ENCODE measurements at places on chromosomes 2 and 18.

GRCh38 chr2:159933727-159934049 lies 128.7 kb downstream of the PLA2R1 start:
- no peak for DNase-seq

DNA sequence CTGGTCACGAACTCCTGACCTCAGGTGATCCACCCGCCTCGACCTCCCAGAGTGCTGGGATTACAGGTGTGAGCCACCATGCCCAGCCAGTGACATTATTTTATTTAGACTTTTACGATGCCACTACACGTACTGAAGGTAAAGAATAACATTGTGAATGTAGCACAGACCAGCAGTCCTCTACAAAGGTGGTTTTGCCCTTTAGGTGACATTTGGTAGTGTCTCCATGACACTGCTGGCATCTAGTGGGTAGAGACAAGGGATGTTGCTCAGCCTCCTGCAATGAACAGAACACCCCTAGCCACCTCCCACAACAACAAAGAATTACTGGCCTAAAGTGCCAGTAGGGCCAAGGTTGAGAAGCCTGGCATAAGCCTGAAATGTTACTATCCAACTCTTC lies 69.5 kb downstream of the MYOM1 start:
- DNase-seq: no peak

GRCh38 chr18:13048061-13048595 lies 57.0 kb downstream of the CEP192 start:
- DNase-seq: no peak

- no peak for DNase-seq
These were observed 8.0 kb downstream of the TNFRSF11A start for GRCh38 chr18:62332964-62333695.

DNA sequence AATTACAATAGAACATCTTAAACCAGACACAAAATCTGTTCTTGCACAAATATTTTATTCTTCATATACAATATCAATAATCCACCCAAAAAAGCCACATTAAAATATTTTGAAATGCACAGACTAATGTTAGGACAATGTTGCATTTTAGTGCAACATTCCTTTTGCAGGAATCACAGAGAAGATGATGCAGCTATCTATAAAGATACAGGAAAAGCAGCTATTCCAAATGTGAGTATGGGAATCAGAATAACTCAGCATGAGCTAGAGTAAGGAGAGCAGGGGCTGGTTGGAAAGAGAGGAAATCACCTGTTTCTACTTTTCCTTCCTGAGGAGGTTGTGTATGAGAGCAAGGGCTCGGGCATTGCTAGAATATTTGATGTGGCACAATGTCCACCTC lies 4.8 kb downstream of the C2orf66 start:
- no peak for DNase-seq

DNA sequence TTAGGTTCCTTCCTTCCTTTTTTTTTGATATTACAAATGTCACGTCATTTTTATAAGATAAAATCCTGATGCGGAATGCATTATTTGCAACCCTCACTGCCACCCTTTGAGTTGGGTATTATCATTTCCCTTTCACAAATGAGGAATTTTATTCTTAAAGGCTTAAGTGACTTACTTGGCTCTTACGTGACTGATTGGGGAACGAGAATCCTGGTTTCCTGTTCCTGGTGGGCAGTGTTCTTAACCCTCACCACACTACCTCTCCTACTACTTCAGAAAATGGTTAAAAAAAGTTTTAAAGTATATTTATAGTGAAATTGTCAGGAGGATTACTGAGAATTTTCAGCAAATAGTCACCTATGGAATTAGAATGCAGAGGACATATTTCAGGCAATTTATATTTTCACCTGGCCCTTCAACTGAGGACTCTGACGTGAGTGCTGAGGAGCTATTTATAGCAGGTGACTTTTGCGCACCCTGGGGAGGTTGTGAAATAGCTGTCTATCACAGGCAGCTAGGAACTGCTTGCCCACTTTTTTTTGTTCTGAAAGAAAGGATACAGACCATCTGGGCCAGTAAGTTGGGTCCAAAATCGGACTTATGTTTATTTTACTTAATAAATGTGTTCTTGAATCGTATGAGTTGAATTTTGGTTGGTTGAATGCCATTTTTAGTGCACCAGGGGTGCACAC lies 18.7 kb upstream of the RASGRP3 start:
- no peak for DNase-seq

GRCh38 chr2:60498816-60499429 lies 54.5 kb downstream of the BCL11A start:
- DNase-seq: no peak

- DNase-seq: no peak
These were observed 14.0 kb downstream of the ALPG start for GRCh38 chr2:232420463-232421188.

DNA sequence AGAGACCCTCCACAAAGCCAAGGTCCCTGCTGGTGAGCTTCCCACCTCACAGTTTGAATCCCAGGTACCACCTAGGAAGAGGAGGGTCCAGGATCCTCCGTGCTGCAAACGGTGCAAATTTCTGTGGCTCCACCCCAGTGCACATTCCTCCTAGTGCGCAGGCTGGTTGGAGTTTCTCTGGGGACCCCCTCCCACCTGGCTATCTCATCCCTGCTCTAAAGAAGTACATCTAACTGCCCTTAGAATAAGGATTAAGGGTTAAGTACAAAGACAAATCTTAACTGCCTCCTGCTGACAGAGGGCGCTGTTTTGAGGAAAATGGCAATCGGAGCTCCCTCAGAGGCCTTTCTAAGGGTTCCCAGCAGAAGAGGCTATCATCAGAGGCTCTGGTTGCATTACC lies 109.6 kb upstream of the FSIP2 start:
- DNase-seq: no peak

GRCh38 chr2:213261237-213261636 lies 23.0 kb upstream of the SPAG16 start:
- DNase-seq: no peak

GRCh38 chr2:175063741-175064140 lies 58.6 kb upstream of the CHN1 start:
- DNase-seq: no peak

GRCh38 chr2:12890481-12890991 lies 173.8 kb downstream of the TRIB2 start:
- DNase-seq: no peak

- no peak for DNase-seq
These were observed 187.0 kb downstream of the OSR1 start for GRCh38 chr2:19171409-19171808.

GRCh38 chr18:52546686-52547346 lies 206.8 kb downstream of the DCC start:
- DNase-seq: no peak

GRCh38 chr2:48694149-48694548 lies 61.4 kb downstream of the LHCGR start:
- DNase-seq: no peak

DNA sequence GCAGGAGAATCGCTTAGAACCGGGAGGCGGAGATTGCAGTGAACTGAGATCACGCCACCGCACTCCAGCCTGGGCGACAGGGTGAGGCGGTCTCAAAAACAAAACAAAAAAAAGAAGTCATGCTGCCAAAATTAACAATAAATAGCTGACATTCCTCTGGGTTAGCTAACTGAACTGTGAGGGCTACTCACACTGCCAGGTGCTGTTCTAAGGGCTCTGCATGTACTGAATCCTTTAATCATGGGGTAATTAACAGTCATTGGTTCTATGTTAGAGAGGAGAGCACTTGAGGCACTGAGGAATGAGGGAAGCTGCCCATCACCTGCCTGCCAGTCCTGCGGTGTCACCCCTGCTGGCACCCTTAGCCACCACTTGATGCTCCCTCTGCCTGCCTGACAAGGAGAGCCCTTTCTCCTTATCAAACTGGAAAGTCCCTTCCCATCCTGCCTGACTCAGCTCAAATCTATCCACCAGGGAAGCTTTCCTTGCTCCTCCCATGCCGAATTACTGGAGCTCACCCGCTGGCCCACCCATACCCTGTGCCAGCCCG lies 73.0 kb upstream of the RIOK3 start:
- DNase-seq: no peak

GRCh38 chr2:60505240-60505879 lies 48.1 kb downstream of the BCL11A start:
- no peak for DNase-seq

- no peak for DNase-seq
These were observed 51.5 kb upstream of the TWIST2 start for GRCh38 chr2:238796223-238796885.

- no peak for DNase-seq
These were observed 131.4 kb downstream of the SEPTIN10 start for GRCh38 chr2:109482361-109482861.

DNA sequence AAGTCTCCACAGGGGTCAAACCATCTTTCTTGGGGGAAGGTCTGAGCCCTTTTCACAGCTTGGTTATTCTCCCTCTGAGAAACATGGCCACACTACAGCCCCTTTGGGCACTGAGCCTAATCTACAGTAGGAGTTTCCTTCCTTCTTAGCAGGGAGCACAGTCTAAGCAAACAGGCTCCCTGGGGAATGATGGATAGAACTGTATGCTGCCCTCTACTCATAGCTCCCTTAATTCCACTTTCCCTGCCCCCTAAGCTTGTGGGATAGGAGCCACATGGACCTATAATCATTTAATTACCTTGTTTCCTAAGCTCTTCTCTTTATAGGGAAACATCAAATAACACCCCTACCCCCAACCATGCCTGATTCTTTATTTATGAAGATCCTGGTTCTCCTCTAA lies 442.1 kb upstream of the MEX3C start:
- DNase-seq: no peak

DNA sequence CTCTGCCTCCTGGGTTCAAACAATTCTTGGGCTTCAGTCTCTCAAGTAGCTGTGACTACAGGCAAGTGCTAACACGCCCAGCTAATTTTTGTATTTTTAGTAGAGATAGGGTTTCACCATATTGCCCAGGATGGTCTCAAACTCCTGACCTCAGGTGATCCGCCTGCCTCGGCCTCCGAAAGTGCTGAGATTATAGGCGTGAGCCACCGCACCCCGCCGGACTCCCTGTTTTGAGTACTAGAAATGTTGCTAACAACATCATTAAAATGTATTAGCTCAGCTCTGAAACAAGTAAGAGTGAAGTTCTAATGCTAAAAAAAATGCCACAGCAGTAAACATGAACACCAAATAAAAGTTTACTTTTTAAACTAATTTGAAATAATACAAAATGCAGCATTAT lies 937.7 kb downstream of the CPS1 start:
- no peak for DNase-seq

DNA sequence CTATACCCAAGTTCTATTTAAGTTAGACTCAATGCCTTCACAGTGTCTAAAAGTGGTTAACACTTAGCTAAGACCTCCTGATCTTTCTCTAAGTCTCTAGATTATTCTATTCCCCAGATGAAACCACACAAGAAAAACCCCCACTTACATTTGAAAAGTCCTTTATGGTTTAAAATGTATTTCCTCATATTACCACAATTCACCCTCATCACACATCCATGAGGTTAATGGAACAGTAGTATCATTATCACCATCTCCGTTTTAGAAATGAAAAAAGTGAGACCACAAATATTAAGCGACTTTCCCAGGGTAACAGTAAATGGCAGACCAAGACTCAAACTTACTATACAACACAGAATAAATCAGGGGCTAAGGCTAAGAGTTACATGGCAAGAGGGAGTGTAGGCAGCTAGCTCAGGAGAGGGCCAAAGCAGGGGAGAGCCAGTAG lies 28.6 kb downstream of the EPG5 start:
- no peak for DNase-seq

- DNase-seq: no peak
These were observed 176.0 kb upstream of the COL3A1 start for GRCh38 chr2:188798159-188798558.

DNA sequence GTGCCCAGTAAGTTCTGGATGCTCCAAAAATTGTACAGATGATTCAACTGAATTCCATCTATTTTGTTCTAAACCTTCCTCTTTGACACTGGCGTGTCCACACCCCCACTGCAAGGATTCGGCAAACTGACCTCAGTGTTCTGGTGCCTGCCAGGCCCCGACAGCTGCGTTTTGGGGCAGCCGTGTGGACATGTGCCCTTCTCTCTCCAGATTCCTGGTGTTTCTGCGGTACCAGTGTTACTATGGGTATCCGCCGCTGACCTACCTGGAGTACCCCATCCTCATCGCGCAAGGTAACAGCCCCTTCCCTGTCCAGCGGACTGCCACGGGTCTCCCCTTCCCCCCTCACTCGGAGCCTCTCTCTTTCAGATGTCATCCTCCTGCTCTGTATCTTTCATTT lies 5.0 kb downstream of the SLC66A3 start:
- no peak for DNase-seq
